Activated T-cell treated with anti-CD3 and anti-CD28 coated beads for 1 hour (primary cell): ENCODE measurements at places on chromosomes 1 and 21.

GRCh38 chr1:95084317-95085176 is 11.8 kb upstream of the ALG14 start:
- DNase-seq, result no peak

DNA sequence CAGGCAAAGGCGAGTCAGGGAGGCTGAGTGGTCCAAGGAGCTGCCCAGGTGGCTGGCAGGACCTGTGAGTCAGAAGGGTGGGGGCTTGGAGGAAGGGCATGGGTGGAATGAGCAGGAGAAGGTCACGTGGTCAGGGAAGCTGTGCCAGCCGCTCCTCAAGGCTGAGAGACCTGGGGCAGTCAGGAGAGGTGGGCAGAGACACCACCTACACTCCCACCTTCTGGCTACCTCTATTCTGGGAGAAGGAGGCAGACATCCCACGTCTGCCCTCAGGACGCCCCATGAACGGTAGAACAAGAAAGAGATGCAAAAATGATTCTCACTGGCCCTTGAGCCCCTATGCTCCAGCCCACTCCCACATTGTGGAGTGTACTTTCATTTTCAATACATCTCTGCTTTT is 151.8 kb upstream of the RAB4A start:
- no peak for DNase-seq

- DNase-seq, result no peak
Measured at GRCh38 chr1:117058810-117059209, 1.3 kb upstream of the TTF2 start.

GRCh38 chr1:67969446-67969845 is 81.0 kb downstream of the DIRAS3 start:
- DNase-seq, result no peak

DNA sequence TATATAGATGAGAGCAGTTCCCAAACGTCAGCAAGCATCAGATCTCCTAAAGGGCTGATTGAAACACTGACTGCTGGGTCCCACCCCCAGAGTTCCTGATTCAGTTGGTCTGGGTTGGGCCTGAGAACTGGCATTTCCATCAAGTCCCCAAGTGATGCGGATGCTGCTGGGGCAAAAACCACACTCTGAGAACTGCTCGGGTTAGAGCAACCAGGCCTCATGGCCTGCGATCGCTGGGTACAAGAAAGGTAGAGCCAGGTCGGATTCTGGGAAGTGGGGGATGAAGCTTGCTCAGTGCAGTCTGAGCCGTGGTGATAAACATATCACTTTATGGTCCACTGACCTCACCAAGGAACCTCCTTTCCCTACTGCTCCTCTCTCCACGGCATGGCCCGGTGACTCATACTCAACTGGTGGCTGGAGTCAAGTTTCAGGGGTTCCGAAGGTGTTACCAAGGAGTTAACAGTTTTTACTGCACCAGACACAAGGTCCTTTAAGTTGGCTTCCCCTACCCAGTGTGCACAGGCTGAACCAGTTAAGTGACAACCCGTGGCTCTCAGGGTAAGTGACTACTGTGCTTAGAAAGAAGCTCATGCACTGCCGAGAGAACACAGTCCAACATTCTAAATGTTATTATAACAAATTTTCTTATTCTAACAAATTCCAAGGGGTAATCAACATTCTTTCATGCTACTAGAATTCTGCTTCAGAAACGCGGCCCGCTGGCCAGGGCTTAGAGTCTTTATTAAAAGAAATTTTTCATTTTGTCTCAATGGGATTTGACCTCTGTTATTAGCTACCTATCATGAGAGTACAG is 153.5 kb downstream of the TGFBR3 start:
- DNase-seq, result no peak

DNA sequence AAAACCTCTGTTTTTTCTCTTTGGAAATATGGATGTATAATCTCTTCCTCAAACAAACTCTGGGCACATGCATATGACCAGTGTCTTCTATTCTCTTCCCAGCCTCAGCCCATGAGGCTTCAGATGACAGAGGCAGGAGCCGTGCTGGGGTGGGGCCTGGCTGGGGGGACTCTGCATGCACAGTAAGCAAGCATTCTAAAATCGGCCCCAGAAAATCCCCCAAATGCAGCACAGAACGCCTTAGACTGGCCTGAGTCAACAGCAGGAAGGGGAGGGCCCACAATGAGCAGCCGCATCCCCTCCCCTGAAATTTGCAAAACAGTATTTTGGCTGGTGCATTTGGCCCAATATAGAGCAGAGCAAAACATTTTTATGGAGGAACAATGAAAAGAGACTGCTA is 47.8 kb downstream of the ITPKB start:
- no peak for DNase-seq

DNA sequence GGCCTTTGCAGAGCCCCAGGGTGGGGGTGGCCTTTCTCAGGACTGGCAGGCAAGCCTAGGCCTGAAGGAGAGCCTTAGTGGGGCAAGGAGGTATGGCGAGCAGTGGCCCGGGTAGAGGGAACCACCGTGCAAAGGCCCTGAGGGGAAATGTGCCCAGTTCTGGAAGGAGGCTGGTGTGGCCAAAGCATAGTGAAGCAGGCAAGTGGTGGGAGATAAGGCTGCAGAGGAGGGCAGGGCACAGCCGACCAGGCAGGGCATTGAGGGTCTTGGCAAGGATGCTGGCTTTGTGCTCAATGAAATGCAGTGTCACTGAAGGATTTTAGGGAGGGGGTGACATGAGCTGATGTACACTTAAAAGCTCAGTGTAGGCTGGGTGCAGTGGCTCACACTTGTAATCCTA is 22.8 kb downstream of the MROH7 start:
- DNase-seq, result no peak

DNA sequence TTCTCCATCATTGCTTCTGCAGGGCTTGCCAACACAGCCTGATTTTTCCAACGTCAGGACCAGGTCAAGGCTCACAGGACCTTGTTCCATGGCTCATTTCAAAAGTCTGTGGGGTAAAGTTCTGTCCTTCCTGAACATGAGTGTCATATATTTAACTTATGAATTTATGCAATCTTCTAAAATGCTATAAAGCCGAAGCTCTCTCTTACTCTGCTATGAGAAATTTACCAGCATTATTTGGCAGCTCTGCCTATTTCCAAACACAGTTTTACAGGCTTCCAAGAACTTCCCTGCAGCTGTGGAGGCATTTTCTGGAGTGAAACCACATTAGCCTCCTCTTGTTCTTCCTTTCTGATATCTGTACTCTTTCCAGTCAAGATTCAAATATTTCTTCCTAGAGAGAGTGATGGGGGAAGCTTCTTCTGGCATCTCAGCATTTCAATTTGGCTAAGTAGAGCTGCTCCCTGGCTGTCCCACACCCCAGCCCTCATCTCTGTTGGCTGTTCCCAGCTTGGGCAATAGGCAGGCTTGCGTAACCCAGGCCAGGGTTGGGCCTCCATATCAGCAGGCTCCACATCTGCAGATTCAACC is 15.6 kb upstream of the HMGCS2 start:
- DNase-seq, result no peak

GRCh38 chr1:228434689-228435088 is 18.0 kb upstream of the TRIM17 start:
- DNase-seq, result no peak

- no peak for DNase-seq
Measured at GRCh38 chr1:180781718-180782117, 131.0 kb upstream of the KIAA1614 start.

GRCh38 chr1:153921080-153921802 is 1.5 kb downstream of the GATAD2B start:
- no peak for DNase-seq

DNA sequence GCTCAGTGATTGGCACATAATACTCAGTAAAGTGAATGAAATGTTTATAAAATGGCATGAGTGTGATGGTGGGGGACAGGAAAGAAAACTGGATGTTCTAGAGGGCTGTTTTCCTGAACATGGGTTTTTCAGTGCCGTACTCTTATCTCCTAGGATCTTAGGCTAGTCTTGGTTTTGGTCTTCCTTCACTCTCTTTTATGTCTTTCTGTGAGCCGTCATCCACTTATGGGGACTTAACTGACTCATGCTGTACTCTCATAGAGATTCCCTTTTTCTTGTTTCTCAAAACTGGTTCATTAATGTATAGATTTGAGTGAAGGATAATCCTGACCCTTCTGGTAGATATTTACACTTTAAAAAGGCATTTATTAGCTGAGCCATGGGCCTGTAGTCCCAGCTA is 16.6 kb downstream of the AGO3 start:
- DNase-seq, result no peak

DNA sequence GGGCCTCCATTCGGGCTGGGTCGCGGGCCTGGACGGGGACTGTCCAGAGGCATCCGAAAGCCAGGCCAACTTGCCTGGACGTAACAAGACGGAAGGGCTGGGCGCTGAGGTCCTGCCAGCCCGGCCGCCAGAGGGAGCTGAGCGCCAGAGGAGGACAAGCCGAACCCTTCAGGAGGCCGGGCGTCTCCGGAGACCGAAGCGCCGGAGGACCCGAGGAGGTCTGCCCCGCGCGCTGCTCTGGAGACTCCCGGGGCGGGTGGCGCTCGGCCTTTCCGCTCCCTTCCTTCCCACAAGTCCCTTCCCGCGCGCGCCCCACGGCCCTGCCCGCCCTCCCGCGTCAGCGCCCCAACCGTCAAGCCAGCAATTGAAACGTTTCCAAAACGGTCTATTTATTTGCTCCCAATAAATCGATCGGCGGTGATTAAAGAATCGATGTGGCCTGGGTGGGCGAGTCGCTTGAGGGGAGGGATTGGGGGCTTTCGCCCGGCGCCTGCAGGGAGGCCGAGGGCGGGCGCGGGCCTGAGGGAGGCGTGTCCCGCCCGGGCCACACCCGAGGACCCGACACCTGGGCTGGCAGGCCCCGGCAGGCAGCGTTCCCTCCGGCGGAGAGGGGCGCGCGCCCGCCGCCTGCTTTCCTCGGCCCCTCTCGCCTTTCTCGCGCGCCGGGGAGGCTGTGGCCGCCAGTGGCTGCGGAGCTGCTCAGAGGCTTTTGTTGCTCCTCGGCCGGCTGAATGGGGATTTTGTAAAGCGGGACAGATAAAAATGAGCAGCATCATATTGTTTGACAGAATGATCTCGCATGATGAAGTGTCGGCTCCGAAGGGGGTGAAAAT is 5.2 kb upstream of the FOXD3 start:
- DNase-seq, result no peak

GRCh38 chr21:14917762-14918161 is 147.0 kb downstream of the NRIP1 start:
- no peak for DNase-seq

DNA sequence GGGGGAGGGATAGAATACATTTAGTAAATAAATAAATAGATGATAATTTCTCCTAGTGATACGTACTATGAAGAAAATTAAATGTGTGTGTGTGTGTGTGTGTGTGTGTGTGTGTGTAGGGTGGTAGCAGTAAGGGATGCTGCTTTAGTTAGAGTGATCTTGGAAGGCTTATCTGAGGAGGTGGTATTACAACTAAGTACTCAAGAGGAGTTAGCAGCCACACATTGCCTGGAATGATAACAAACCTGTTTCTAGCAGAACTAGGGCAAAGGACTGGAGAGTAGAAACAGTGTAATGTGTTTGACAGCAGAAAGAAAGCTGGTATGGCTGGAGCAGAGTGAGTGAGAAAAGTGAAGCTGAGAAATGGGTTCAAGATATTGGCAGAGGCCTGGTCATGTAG is 58.3 kb upstream of the FASLG start:
- DNase-seq, result no peak

GRCh38 chr21:17250778-17251241 is 262.0 kb upstream of the CXADR start:
- DNase-seq, result no peak

DNA sequence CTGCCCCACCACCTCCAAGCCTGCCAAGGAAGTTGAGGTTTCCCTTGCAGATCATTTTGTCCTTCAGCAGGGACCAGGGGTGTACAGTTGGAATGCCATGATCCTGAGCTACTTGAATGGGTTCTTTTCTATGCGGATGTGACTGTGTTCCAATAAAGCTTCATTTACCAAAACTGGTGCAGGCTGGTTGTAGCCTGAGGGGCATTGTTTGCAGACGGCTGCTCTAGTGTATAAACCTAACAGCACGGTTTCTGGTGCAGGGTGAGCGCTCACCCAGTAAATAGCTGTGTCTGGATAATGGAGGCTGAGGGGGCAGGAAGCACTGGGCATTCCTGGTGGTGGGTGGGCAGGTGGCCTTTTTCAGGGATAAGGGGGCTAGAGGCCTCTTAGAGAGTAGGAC is 72.7 kb upstream of the ACTL8 start:
- DNase-seq, result no peak

DNA sequence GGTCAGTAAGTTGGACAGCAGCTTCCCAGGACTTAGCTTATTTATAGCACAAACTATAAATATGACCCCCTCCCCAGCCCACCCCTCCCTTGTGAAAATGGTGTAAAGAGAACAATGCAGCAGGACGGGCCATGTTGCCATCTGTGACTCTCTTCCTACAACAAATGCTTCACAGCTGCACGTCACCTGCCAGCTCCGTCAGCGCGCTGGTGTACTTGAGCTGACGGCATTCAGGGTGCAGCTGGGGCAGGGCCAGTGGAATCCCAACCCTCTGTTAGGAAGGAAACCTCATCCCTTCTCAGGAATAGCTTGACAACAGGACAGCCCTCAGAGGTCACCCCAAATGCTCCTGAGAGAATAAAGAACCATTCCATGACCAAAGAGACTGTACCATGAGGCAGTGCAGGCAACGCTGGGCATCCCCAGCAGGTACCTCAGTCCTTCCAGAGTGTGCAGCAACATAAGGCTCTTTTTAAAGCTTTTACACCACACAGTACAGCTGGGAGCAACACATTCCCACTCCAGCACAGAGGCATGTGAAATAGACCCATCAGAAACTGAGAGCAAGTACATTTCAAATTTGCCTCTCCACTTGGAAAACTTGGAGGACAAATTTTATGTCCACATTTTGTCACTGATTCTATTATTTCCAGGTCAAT is 85.0 kb downstream of the ATP1A1 start:
- DNase-seq, result no peak

- no peak for DNase-seq
Measured at GRCh38 chr1:233245191-233245765, 50.2 kb downstream of the PCNX2 start.

GRCh38 chr1:2795926-2796325 is 5.6 kb downstream of the TTC34 start:
- DNase-seq, result no peak

DNA sequence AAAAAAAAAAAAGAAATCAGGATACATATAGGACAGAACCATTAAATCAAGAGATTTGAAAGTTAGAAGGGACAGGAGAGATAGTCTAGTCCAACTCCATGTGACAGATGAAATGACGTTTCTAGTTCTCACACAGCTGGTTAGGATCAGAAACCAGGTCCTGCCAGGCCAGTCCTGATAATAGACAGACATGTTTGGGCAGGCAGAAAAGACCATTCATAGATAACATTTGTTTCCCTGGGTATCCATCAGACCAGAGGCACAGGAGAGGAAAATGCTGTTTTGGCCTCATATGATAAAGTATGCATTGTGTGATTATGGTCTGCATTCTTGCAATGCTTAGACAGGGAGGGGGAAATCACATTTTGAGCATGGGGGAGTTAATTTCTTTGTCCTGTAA is 29.3 kb downstream of the ZBTB8B start:
- no peak for DNase-seq

- DNase-seq, result no peak
Measured at GRCh38 chr1:10328180-10328963, 70.5 kb upstream of the PGD start.

GRCh38 chr1:27569506-27570291 is 34.2 kb downstream of the AHDC1 start:
- DNase-seq, result no peak

GRCh38 chr1:102970496-102971078 is 137.7 kb downstream of the COL11A1 start:
- no peak for DNase-seq
